ENCODE measurements at places on chromosomes 3 and 15.

- no peak for DNase-seq
These were observed 290.1 kb upstream of the CHRM5 start for GRCh38 chr15:33678176-33678575.

- DNase-seq = peak; percentile 22
These were observed 91.0 kb downstream of the EPHB1 start for GRCh38 chr3:134885877-134886621.

DNA sequence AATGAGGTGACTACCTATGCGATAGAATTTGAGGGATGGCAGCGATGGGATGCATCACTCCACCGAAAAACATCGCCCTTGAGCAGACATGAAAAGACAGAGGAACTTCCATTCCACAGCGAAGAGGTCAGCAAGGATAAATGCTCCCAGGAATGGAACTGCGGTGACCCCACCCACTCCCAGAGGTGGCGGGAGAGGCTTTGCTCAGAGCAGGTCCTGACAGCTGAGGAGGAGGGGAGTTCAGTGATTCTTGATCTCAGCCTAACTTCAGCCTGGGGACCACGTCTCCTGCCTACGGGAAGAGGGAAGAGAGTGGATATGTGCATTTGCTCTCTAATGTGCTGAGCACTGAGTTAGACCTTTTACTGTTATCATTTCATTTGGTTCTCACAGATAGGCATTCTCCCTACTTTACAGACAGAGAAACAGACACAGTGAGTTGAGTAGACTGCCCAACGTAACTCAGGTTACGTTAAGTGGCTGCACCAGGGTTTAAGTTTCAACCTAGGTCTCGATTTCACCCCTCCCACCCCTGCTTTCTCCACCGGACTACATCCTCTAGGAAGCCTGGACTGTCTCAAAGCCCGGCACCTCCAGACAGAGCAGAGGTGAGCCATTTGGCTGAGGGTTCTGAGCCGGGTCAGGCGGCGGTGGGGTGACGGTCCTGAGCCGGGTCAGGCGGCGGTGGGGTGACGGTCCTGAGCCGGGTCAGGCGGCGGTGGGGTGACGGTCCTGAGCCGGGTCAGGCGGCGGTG is 170.0 kb downstream of the RAB11A start:
- DNase-seq = no peak

DNA sequence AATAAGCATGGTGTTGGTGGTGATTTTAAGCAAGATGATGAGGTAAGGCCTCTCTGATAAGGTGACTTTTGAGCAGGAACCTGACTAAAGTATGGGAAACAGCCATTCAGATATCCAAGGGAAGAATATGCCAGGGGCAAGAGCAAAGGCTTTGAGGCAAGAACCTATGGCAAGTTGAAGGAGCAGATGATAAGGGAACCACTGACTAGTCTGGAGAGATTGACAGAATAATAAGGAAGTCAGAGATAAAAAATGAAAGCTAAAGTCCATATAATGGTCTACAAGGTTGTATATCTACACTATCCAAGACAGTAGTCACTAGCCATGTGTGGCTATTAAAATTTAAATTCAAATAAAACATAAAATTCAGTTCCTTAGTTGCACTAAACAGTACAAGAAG is 2.5 kb upstream of the C3orf38 start:
- DNase-seq = no peak

DNA sequence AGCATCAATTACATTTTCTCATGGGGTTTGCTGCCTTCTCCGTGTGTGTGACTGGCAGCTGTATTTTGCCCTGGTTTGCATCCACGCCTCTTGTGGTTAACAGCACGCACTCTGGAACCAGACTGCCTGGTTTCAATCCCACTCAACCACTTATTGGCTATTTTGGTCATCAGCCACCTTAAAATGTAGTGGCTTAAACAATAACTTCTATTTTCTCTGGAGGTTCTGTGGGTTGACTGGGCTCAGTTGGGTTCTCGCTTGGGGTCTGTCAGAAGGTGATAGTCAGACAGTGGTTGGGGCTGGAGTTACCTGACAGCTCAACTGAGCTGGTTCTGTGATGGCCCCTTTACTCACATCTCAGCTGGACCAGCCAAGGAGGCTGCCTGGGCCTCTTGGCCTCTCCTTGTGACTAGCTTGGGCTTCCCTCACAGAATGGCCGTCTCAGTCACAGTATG is 36.8 kb downstream of the EHD4 start:
- DNase-seq = no peak

GRCh38 chr3:152021951-152022461 is 148.6 kb downstream of the SUCNR1 start:
- peak; percentile 29 for DNase-seq

- no peak for DNase-seq
These were observed 2.9 kb downstream of the NRROS start for GRCh38 chr3:196642434-196642833.

DNA sequence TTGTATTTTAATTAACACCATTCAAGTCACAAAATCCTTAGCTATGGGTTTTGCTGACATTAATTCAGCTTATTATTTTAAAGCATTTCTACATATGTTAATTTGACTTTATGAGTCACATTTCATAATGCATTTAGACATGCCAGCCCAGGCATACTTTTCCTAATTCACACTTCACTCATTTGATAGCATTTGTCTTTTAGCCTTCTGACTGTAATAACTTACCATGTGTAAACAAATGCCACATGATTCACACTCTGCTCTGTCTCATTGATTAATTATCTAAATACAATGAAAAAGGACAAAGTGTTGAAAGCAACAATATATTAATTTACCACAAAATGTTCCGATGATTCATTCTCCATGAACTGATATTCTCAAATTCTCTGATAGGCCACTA is 927.8 kb upstream of the EPHA6 start:
- no peak for DNase-seq

DNA sequence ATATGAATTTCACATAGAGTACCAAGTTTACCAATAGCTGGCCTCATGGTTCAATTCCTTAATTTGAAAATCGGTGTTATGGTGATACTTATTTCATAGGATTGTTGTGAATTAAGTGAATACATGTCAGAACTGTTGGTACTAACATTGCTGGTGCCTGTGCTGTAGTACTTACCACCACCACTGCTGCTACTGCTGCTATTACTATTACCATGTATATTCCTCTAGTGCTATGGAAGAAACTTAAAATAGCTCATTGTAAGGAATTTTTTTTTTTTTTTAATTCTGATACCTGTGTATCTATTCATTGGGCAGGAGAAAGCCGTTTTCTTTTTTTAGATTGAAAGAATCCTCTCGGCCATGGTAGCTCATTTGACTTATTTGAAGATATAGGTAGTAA is 3.6 kb downstream of the FYTTD1 start:
- no peak for DNase-seq

DNA sequence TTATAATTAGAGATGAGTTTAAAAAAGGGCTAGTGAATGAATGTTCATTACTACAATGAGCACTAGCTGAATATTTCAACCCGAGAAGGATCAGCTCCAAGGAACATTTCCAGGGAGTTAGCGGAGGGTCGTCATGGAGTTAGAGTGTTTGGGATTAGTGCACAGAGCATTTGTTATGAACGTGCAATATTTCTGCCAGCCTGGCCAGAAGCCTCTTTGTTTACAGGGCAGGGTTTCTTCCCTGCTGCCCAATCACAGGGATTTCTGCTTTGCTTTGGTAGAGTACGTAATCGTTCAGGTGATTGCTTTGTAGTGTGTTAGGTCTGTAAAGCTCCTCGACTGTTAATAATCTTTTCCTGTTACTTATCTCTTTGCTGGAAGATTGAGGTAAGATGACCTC is 5.9 kb downstream of the CGNL1 start:
- DNase-seq = no peak

DNA sequence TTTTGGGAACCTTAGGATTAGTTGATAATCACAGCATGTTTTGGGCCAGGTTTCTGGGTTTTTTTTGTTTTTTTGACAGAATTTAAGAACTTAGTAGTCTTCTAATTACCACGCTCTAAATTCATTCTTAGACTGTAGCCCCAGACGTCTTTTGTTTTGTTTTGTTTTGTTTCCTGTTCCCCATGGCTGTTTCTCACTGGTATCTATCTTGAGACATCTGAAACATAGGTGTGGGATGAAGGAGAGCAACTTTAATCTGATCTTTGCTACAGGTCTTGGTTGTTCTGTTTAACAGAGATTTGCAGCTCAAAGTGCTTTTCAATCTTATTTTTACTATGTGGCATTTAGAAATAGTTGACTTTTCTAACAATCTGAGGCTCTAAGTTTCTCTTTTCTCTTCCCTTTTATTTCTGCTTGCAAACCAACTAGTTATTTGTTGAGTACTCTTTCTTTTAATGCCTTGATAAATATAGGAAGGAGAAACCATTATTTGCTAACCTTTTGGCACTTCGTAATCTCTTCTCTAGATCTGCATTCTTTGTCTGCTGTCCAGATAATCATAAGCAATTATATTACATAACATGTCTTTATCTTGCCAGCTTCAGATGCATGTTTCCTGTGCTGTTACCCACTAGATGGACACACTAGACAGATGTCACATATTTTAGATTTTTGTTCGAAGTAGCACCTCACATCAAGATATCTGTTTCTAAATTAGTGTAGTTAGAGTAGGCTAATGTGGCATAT is 40.9 kb downstream of the FBXL2 start:
- DNase-seq = no peak

DNA sequence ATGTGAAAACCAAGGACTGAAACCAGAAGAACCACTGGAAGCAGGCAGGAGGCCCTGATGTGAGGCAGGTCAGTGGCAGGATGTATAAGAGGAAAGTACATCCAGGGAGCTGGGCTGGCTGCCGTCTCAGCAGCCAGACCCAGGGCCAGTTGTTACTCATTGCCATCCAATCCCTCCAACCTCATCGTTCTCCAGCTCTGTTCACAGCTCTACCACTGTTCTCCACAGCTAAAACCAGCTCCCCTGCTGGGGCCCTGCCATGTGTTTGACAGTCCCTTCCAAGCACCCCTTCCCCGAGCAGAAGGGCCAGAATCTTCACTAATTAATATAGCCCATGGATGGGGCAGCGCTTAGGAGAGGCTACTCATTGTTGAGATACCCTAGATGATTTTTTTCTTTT is 206.6 kb downstream of the MECOM start:
- DNase-seq = no peak

- no peak for DNase-seq
These were observed 2.7 kb downstream of the PDCD7 start for GRCh38 chr15:65130941-65131340.

GRCh38 chr3:64400706-64401105 is 175.4 kb upstream of the PRICKLE2 start:
- no peak for DNase-seq

GRCh38 chr3:54905261-54905888 is 22.5 kb downstream of the LRTM1 start:
- no peak for DNase-seq

DNA sequence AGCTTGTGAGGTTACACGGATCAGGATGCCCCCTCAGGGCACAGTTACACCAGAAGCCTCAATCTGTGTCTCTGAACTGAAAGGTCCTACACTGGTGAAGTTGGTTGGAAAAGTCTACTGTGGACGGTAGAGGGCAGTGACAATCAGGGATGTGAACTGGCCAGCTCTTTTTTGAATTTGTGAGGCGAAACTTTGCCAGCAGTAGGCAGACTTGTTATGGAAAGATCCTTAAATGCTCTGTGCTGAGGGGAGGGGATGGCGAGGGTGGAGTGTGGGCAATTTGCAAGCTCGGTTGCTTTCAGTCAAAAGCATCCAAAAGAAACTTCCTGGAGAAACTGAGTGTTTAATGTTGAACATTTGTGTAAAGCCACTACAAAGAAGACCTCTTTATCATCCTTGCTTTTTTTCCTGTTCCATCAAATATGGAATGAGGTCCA is 127.4 kb upstream of the ABHD17C start:
- DNase-seq = peak; percentile 84

GRCh38 chr15:75213768-75214221 is 12.1 kb downstream of the C15orf39 start:
- no peak for DNase-seq

GRCh38 chr3:10006048-10006761 is 19.6 kb upstream of the EMC3 start:
- DNase-seq = no peak

GRCh38 chr3:149658744-149659497 is 1.1 kb upstream of the WWTR1 start:
- DNase-seq = no peak

DNA sequence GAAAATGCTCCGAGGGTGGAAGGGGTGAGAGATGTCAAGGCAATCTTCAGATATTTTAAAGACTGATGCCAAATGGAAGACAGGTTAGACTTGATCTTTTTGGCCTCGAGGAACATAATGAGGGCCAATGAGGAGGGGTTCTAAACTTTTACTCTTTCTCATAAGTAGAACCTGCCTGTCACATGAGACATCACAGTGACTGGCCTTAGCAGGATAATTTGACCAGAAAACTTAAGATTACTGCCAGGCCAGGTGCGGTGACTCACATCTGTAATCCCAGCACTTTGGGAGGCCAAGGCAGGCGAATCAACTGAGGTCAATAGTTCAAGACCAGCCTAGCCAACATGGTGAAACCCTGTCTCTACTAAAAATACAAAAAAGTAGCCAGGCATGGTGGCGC is 12.2 kb downstream of the TM4SF4 start:
- no peak for DNase-seq

- no peak for DNase-seq
These were observed 494.1 kb downstream of the ZNF385D start for GRCh38 chr3:21256932-21257331.

- peak; percentile 71 for DNase-seq
These were observed 6.6 kb downstream of the TIPARP start for GRCh38 chr3:156681002-156681401.

- no peak for DNase-seq
These were observed 73.0 kb upstream of the PROK2 start for GRCh38 chr3:71857956-71858355.

GRCh38 chr3:169607949-169608348 is 55.6 kb downstream of the MECOM start:
- DNase-seq = no peak
